Suppressor macrophage (primary cell): ENCODE measurements at places on chromosomes 11 and 22.

DNA sequence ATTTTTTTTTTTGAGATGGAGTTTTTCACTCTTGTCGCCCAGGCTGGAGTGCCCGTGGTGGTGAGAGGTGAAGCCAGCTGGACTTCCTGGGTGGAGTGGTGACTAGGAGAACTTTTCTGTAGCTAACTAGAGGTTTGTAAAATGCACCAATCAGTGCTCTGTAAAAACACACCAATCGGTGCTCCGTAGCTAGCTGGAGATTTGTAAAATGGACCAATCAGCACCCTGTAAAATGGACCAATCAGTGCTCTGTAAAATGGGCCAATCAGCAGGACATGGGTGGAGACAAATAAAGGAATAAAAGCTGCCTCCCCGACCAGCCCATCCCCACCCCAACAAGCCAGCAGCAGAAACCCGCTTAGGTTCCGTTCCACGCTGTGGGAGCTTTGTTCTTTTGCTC is 4.4 kb upstream of the RAPSN start:
- DNase-seq, result no peak

- peak; percentile 94 for DNase-seq
Measured at GRCh38 chr11:65575568-65576231, at the start of gene EHBP1L1. Gene EHBP1L1, plus strand, starts transcription at chr11:65576053. Its CDS starts 250 bp downstream, at chr11:65576303.

- no peak for DNase-seq
Measured at GRCh38 chr11:79050786-79051185, 390.0 kb downstream of the TENM4 start.

DNA sequence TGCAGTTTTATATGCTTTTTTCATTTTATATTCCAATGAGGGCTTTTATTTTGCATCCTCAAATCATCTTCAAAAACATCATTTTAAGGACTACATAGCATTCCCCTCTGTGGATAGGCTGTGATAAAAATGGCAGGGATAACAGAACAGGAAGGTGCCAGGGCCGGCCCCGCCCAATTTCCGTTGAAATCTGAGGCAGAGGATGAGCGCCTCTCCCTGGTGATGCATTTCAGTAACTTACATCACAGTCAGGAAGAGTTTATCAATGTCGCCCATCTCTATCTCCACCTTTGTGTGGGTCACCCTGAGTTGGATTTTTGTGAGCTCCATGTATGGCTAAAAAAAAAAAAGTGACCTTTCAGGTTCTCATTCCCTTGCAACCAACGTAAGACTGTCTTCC is 201.6 kb downstream of the DSCAML1 start:
- no peak for DNase-seq

- DNase-seq, result peak; percentile 80
Measured at GRCh38 chr11:2929531-2929949, 320 bp upstream of the PHLDA2 start.

DNA sequence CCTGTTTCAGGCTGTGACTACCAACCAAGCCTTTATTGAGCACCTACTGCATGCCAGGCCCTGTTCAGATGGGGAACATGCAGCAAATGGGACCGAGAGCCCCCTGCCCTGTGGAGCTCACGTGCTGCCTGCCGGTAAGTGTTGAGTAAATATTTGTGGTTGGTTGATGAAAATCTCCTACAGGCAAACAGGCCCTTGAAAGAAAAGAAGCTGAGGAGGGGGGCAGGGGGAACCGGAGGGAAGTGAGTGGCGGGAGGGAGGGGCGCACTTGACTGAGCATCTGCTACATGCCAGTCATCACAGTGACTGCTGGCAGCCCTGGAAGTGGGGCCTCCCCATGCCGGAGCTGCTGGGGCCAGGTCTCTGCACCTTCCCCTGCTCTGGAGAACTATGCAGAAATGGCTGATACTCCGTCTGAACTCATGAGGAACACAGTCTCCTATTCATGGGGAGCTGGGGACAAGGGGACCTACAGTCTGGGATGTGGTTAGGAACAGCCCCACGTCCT is 34.2 kb downstream of the MACROD1 start:
- no peak for DNase-seq

DNA sequence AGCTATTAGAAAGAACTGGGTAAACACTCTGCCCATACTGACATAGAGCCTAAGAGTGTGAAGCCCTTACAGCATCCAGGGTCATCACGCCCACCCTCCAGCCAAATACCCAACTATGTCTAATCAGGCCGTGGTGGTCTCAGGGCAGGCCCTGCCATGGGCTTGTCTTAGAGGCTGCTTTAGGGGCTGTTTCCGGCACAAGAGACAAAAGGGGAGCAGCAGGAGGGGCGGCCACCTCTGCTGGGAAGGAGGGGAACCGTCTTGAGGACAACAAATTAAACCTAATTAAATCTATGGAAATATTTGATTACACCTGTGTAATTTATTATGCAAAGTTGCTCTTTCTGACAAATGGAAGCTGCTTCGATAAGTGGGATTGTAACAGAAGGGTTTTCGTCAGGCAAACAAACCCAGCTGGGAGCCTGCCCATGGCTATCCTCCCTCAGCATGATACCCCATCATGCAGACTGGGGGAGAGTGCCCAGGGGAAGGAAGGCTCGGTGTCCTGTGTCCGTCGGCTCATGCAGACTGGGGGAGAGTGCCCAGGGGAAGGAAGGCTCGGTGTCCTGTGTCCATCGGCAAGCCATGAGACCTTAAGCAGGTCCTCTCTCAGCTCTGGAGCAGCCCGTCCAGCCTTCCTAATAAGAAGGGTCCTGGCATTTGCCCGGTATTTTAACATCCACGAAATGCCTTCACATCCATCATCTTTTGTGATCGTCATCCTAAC is 163.6 kb upstream of the B3GAT1 start:
- no peak for DNase-seq

DNA sequence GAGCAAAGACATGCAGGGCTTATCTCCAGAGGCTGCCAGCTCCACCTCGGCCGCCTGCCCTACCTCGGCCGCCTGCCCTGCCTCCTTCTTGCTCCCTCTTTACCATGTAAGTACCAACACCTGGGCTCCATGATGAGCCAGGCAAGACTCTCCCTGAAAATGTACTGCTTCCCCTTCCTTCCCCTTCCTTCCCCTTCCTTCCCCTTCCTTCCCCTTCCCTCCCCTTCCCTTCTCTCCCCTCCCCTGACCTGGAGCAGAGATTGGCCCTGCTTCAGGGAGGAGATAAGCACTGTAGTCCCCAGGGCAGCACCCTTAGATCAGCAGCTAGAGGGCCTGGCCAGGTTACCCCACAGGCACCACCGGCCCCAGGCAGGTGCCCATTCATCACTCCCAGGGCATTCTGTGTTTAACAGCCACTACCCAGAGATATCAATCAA is 25.4 kb upstream of the ADORA2A start:
- DNase-seq, result peak; percentile 12

- DNase-seq, result peak; percentile 68
Measured at GRCh38 chr11:75589051-75589450, 27.0 kb downstream of the SERPINH1 start.

DNA sequence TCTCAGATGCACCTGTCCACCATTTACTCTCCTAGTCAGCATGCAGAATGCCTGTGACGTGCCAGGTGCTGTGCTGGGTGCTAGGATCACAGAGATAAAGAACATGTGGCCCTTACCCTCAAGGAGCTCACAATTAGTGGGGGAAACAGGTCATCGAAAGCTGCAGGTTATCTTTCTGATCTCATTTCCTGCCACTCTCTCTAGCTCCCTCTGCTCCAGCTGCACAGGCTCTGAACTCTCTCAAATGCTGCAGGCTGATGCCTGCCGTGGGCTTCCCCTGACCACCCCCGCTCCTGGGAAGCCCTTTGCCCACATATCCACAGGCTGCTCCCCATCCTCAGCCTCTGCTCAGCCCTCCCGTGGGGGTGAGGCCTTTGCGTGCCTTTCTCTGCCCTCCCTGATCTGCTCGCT is 29.6 kb downstream of the SHANK3 start:
- DNase-seq, result no peak

DNA sequence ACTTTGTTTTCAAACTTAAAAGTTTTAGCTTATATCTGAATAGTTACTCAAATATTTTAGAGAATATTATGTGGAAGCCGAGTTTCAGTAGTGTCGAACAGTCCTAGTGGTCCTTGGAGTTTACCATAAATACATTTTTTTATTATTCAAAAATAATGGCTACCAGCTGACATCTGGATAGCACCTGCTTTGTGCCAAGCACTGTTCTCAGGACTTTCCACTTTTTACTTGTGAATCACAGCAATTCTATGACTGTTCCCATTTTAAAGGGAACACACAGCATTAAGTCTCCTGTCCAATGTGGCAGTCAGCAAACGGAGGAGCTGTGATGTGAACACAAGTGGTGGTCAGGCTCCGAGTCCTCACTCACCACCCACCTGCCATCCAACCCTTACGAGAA is 4.0 kb upstream of the SCGB2A1 start:
- no peak for DNase-seq

- DNase-seq, result no peak
Measured at GRCh38 chr11:34331736-34332135, 26.1 kb downstream of the ABTB2 start.

- peak; percentile 26 for DNase-seq
Measured at GRCh38 chr11:7143908-7144307, 55.1 kb downstream of the RBMXL2 start.

GRCh38 chr11:134063124-134063495 is 5.8 kb upstream of the JAM3 start:
- DNase-seq, result no peak

DNA sequence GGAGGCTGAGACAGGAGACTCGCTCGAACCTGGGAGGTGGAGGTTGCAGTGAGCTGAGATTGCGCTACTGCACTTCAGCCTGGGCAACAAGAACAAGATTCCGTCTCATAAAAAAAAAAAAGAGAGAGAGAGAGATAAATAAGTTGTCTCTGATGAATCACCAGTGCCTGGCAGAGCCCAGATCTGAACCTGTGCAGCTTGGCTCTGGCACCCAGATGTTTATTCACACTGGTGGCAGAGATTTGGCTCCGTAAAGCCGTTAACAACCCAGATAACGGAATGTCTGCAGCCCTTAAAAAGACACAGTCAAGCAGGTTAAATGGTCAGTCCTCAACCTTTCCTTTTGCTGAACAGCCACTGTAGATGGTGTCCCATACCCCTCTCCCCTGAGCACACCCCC is 33.5 kb upstream of the RTL6 start:
- no peak for DNase-seq

GRCh38 chr22:38050720-38051119 is 6.5 kb upstream of the PICK1 start:
- DNase-seq, result no peak

GRCh38 chr11:127369356-127369755 is 368.8 kb upstream of the KIRREL3 start:
- no peak for DNase-seq

DNA sequence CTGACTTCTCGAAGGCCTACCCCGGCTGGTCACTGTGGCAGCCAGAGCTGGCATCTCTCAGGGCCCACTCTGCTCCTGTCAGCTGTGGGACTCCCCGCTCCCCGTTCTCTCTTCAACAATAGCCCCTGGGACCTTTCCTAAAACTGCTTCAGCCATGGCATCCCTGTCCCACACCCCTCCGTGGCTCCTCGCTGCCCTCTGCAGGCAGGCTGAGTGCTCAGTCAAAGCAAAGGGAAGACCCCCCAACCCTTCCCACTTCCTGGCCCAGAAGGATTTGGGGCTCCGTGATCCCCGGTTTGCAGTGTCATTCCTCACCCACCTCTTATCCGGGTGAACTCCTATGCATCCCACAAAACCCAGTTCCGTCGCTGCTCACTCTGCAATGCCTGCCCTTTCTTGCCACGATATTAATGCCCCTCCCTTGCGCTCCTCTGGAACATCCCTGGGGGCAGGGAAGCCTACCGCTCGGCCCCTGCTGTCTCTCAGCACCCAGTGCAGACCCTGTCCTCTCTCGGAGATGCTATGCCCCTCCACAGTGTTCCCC is 1.6 kb upstream of the TH start:
- peak; percentile 16 for DNase-seq

- DNase-seq, result peak; percentile 79
Measured at GRCh38 chr22:43993072-43993760, 30.9 kb upstream of the PARVB start.

DNA sequence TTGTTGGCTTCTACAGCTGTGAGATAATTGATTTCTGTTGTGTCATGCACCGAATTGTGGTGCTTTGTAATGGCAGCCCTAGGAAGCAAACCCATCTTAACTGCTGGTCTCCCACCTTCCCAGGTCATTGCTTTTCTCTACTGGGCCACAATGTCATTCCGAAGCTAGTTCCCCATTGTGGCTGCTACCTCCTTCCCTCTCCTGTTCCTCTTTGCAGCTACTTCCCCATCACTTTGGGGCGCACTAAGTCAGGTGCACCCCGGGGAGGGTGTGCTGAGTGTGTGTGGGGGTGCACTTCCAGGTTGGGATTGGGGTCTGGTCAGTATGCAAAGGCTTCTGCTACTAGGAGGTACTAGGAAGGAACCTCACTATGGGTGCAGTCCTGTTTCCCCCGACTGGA is 109.3 kb downstream of the ST3GAL4 start:
- DNase-seq, result peak; percentile 65

GRCh38 chr11:125446279-125446678 is 49.8 kb downstream of the FEZ1 start:
- no peak for DNase-seq

DNA sequence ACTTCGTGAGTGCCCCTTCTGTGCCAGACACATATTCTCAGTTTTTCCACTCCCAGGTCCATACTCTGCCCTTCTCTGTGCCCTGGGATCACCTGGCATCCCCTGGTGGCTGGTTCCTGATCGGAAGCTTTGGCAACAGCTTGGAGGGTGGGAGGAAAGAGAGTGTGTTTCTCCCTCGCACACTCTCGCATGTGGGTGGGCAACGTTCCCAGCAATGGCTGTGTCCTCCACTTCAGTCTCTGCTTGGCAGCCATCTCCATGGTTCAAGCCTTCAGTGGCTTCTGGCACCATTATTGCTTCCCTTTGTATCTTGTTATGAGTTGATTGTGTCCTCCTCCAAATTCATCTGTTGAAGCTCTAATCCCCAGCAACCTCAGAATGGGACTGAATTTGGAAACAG is 342.7 kb upstream of the SYN3 start:
- DNase-seq, result no peak

DNA sequence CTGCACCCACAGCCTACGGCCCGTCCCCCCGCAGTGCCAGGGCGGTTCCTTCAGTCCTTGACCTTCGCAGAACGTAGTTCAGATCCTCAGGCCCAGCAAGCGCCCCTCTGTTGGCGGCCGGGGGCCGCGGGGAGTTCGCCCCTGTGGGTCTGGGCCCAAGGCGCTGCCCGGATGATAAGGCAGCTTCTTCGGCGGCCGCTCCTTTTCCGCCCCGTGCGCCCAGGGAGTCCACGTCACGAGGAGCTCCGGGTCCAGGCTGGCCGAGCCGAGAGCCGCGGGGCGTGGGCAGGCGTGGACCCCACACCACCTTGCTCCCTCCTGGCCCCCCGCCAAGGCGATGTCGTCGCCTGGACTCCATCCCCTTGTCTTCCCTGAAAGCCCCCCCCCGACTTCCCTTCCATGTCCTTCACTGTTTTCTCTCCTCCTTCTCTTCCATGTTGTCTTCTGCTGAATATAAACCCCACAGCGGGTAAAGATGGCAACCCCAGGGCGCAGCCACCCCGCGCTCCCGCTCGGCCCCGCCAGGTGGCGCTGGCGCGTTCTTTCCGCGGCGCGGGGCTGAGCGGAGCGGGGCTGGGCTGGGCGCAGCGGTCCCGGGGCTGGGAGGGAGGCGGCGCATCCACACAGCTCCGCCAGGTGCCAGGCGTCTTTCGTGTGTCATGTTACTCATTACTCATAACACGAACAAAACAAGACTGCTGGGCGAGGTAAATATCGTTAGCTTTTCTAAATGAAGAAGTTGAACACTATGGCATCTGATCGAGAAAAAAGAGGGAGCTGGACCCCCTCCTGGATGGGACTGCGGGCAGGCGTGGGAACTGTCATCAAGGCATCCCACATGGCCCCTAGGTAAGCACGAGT is 321.0 kb downstream of the NTM start:
- DNase-seq, result peak; percentile 57
